ENCODE measurements at places on chromosomes 6 and 20.

DNA sequence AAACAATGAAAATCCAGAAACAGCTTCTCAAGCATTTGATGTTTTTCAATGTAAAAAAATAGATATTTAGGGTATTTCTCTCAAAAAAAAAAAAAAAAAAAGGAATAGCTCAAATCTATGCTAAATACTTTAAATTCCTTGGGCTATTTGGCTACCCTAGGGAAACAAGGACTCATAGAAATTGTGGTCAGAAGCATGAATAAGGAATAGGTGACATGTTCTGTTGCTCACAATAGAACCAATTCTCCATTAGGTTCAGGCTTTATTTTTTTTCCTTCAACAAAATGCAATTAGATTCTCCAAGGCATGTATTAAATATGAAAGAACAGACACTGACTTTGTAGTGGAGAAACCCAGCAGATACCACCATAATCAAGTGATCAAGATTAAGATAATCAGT, 904.3 kb upstream of the FLRT3 start:
- no peak for DNase-seq

GRCh38 chr6:89853068-89853467, 23.4 kb downstream of the CASP8AP2 start:
- DNase-seq, result no peak

DNA sequence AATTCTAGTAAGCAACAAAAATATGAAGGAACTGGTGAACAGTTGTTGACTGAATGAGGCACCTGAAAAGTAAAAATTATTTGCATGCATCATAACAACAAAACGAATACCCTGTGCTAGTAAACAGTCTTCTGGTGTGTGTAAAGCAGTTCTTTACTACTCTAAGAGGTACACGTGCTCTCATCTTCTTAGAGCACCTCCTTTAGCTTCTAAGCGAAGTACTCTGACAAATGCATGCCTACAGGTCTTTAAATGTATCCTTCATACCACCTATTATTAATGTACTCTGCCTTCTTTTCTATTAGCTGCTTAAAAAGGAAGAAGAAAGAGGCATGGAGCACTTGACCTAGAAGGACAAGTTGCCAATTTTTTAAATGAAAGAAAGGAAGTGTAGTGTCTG, 32.2 kb upstream of the MYB start:
- DNase-seq, result no peak

GRCh38 chr6:23690453-23691049, 435.5 kb upstream of the NRSN1 start:
- DNase-seq, result no peak

GRCh38 chr6:40721271-40721952, 134.2 kb upstream of the LRFN2 start:
- no peak for DNase-seq

DNA sequence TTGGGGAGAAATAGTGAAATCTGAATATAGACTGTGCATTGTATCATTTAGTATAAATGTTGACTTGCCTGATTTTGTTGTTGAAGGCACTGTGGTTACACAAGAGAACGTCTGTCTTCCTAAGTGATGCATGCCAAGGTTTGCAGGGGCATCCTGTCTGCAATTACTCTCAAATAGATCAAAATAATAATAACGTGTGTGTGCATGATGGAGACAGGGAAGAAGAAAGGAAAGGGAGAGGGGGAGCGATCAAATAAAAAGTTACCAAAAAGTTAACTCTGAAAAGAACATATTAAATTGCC, 14.4 kb downstream of the PREX1 start:
- no peak for DNase-seq

DNA sequence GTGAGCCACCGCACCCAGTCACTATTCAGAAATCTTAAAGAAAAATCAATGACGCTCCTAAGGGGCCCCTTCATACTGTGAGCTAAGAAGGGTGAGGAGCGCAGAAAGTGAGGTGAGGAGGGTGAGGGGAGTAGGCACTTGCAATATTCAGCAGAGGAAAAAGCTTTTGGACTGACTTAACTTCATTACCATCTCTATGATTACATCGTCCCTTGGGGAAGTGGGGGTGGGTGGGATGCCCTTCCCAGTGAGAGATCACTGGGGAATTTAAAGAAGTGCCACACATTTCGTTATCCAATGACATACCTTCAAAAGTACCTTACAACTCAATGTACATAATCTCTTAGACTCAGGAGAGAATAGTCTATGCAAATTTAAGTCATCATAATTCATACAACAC, 46.5 kb downstream of the SMLR1 start:
- DNase-seq, result no peak

DNA sequence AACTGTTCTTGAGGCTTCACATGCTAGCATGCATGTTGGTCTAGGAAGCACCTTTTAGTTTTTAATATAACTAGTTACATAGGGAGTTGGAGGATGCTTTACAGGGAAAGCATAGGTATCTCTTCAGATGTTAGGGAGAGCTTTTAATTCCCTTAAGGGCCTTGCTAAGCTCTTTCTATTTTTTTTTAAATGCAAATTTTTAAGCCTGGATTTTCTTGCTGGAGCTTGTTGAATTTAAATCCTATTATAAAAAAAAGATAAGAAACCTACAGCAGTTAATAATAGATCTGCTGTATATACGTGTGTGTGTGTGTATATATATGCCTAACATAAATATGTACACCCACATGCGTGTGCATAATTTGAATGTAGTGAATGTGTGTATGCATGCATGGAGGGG, 79.0 kb downstream of the FIG4 start:
- DNase-seq, result no peak

DNA sequence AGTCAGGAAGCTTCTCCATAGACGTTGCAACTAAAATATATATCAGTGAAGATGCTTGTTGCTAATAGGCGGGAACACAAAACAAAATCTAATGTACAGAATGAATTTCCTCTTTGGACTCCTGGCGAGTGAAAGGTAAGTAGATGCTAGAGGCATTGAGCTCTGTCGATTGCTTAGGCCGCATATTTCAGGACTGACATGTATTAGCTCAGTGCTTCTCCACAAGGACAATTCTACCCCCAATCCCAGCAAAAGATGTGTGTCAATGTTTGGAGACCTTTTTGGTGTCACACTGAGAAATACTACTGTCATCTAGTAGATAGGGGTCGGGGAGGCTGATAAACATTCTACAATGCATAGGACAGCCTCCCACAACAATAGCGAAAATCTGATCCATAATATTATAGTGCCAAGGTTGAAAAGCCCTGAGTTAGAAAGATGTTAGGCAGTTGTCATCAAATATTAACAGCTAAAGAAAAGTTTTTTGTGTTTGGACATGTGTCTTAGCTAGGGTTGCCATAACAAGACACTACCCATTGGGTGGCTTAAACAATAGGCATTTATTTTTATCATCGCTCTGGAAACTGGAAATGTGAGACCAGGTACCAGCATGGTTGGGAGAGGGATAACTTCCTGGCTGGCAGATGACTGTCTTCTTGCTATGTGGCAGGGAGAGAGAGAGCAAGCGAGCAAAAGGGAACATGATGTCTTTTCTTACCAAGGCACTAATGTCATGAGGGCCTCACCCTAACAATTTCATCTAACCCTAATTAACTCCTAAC, 48.0 kb upstream of the BCAS1 start:
- DNase-seq, result no peak

GRCh38 chr20:58194175-58194791, 34.2 kb downstream of the ANKRD60 start:
- DNase-seq, result no peak

DNA sequence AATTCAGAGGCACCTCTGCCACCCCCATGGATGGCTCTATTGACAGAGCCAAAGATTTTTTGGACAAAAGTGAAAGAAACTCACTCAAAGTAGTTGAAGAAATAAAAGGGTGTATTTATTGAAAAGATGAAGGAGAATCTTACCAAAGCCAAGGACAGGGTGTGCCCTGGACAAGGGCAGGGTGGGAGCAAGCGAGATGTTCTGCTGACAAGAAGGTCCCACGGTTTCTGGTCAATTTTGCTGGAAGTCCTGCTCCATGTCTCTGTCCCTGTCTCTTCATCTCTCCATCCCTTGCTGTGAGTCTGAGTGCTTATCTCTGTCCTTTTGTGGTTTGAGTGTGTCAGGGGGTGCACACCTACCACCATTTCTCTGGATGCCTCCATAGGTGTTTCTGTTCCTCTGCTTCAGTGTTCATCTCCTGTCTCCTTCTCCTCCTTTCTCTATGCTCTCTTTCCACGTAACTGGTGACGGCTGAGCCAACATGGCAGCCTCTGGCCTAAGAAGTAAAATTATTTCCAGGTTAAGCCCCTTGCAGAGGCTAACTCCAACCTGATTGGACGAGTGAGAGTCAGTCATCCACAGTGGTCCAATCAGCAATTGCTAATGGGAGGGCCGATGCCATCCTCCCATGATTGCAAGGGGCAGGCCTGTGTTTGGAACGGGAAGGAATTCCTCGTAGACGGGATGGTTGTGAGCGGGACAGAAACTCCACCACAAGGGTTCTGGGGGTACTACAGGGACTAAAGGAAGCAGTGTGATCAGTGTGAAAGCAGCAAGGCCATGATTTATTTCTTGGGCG, 502.1 kb upstream of the CDH4 start:
- DNase-seq, result no peak

DNA sequence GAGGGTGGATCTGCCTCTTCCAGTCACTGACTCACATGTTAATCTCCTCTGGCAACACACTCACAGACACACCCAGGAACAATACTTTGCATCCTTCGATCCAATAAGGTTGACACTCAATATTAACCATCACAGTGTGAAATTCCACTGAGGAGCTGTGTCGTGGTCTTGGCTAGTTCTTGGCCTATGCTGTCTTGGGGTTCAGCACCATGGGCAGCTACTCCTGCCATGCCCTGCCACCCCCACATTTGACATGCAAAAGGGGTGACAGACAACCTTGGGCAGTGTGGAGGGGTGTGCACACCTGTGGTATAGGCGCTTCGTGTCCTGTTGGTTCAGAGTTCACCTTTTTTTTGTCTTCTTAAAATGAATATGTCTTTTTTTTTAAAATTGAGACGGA, 25.8 kb downstream of the ANKRD6 start:
- no peak for DNase-seq

DNA sequence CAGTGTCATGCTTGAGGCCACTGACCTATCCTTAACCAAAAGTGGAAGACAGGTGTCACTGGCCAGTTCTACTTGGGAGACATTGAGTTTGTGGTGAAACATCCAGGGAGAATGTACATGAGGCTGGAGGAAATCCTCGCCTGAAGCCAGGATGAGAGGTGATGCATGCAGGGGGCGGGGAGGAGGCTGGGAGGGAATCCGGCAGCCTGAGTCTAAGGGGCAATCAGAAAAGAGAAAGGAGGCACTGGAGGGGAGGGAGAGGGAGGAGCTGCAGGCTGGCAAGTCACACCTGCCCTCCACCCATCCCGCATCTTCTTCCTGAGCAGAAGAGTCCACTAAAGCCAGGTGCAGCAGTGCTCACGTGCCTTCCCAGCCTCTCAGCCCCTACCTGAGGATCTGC, 14.9 kb upstream of the DDO start:
- no peak for DNase-seq

DNA sequence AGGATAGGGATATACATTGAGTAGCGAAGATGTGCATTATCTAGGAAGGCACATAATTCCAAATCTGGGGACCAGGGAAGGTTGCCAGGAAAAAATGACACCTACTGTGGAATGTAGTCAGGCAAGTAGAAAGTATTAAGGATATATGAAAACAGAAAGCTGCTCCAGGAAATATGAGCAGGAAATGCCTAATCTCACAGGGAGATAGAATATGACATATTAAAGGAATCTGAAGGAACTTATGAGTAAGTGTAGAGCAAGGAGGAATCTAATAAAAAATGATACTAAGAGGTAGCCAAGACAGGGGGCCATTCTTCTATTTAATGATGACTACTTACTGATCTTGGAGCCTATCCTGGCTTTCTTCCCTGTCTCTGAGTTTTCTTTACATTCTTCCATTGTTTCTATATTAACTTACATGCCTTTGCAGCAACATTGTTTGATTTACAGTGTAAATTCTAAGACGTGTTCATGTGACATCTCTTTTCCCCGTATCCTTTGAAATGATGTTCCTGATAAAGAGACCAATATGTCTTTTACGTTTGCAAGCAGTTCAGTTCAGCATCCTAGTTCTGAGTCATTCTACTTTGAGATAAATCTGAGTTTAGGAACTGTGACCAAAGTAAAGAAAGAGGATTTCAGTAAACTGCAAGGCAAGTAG, 58.6 kb downstream of the TINAG start:
- DNase-seq, result no peak

DNA sequence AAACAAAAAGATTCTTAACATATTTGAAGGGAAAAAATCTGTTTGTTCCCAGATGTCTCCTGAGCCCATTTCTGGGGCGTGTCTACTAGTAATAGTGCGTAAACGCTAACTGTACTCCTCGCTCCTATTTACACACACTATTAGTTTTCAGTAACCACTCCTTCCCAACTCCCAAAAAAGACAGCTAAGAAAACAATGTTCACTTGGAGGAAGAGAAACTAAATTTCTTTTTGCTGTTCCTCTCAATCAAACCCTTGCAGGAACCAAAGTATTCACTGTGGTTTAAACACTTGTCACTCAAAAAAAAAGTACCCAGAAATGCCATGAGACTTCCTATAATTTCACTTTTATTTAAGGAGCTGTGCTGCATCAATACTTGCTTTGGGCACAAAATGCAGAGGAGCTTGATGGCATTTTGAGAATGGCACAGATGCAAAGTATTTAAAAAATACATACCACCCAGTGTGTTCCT, 118.2 kb downstream of the BACH2 start:
- no peak for DNase-seq

DNA sequence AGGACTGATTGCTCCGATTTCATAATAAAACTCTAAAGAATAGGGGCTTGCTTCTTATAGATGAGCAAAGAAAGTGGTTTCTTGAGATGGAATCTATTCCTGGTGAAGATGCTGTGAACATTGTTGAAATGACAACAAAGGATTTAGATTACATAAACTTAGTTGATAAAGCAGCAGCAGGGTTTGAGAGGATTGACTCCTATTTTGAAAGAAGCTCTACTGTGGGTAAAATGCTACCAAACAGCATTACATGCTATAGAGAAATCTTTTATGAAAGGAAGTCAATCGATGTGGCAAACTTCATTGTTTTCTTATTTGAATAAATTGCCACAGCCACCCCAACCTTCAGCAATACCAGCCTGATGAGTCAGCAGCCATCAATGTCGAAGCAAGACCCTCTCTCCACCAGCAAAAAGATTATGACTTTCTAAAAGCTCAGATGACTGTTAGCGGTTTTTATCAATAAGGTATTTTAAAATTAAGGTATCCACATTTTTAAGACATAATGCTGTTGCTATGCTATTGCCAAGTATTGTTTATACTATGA, 12.7 kb upstream of the MTRF1L start:
- DNase-seq, result no peak

All from T-helper 1 cell (primary cell).